Heart left ventricle (tissue), 16 donors: ENCODE measurements at places on chromosomes 7 and 10. TPM values are rescaled to one million over a fixed set of nuclear protein-coding genes. Genes with fewer than 3 reads are reported as not detected.

GRCh38 chr10:21746118-21746517 lies 212.1 kb downstream of the MLLT10 start:
- no peak for DNase-seq
- H3K4me3 ChIP-seq: no peak overlapping the region
- H3K4me1 ChIP-seq: no peaks in the 10 kb centered on the region

- DNase-seq: no peak
- H3K4me3 ChIP-seq: peak overlapping the region; percentile 81
- H3K27ac ChIP-seq: peak overlapping the region; percentile 95
- no peaks in the 10 kb centered on the region for H3K27me3 ChIP-seq
- no peaks in the 10 kb centered on the region for H3K36me3 ChIP-seq
- H3K4me1 ChIP-seq: peaks cover 12% of the 10 kb centered on the region
Observed at GRCh38 chr10:73414230-73414945, 530 bp upstream of the ANXA7 start.

FBXL13 gene
- total RNA-seq: 1.2 TPM

- H3K4me3 ChIP-seq: no peak overlapping the region
- H3K27ac ChIP-seq: no peak overlapping the region
- no peaks in the 10 kb centered on the region for H3K27me3 ChIP-seq
- H3K36me3 ChIP-seq: no peaks in the 10 kb centered on the region
- no peak for DNase-seq
Observed at GRCh38 chr7:22435105-22435504, 64.9 kb downstream of the STEAP1B start.

GRCh38 chr7:84060760-84061261 lies 133.8 kb downstream of the SEMA3A start:
- H3K27ac ChIP-seq: no peak overlapping the region
- H3K27me3 ChIP-seq: no peaks in the 10 kb centered on the region
- H3K36me3 ChIP-seq: no peaks in the 10 kb centered on the region

DNA sequence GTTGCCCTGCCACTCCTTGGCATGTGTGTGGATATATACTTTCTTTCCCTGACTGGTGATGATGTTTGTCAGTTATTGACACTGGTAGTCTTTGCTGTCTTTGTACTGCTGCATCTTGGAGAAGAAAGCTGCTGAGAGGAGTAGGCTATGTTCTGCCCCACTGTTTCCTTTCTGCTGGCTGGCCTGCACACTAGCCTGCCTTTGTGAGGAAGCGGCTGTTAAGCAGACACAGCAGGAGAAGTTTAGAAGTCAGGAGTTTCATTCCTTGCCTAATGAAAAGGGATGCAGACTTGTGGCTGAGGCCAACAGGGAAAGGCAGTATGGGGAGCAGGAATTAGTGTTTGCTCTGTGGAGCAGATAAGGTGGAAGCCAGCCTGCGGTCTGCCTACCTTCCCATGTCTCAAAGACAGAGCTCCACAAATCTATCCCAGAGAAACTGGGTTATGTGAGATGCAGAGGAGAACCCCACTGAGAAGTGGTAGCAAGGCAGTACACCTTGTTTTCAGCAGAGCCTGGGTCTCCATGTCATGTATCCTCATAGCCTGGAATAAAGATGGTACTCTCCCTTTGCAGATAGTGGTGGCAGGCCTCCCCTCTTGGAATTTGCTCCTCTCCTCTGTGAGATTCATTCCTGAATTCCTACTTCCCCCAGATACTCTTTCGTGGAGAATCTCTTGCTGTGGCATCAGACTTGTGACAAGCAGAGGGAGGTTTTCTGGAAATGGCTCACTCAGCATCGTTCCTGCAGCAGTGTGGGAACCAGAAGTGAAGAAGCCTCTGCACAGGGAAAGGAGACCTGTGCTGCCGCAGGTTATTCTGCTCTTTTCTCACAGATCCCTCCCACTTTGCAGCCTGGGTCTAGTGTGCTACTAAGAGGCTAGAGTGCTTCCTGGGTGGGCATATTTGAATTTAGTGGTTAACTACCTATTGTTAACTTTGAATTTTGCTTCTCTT lies 130.2 kb downstream of the LRRC4 start:
- H3K27me3 ChIP-seq: no peaks in the 10 kb centered on the region
- no peak overlapping the region for H3K27ac ChIP-seq
- no peak for DNase-seq
- no peaks in the 10 kb centered on the region for H3K4me1 ChIP-seq

DNA sequence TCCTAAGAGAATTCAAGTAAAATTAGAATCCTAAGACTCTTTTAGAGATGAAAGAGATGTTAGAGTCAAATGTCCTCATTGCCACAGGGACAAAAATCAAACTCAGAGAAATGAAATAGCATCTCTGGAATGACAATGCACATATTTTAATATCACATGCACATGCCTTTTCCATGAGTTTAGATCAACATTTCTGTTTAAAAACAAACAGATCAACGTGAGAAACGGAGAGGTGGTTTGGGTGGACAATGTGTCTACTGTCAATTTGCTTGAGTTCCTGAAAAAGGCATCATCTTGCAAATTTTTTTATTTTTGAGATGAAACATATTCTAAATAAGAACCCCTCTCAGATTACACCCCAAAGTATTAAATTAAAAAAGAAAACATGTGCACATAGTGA lies 130.0 kb downstream of the CHRM2 start:
- no peak overlapping the region for H3K4me3 ChIP-seq
- H3K27ac ChIP-seq: peak overlapping the region; percentile 47
- H3K4me1 ChIP-seq: peaks cover 9% of the 10 kb centered on the region
- H3K27me3 ChIP-seq: no peaks in the 10 kb centered on the region
- DNase-seq: no peak

- H3K4me3 ChIP-seq: no peak overlapping the region
- H3K27me3 ChIP-seq: no peaks in the 10 kb centered on the region
- no peak for DNase-seq
- no peak overlapping the region for H3K27ac ChIP-seq
- H3K4me1 ChIP-seq: no peaks in the 10 kb centered on the region
Observed at GRCh38 chr7:79132844-79133451, 320.5 kb downstream of the MAGI2 start.

DNA sequence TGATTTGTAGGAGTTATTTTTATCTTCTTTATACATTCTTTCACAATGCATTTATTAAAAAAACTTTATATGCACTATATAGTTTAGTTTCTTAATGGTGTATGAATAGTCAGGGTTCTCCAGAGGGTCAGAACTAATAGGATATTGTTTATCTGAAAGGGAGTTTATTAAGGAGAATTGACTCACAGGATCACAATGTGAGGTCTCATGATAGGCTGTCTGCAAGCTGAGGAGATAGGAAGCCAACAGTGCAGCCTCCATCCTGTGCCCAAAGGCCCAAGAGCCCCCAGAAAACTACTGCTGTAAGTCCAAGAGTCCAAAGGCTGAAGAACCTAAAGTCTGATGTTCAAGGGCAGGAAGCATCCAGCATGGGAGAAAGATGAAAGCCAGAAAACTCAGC lies 192.8 kb upstream of the AHR start:
- no peaks in the 10 kb centered on the region for H3K4me1 ChIP-seq
- H3K27ac ChIP-seq: no peak overlapping the region
- H3K36me3 ChIP-seq: no peaks in the 10 kb centered on the region

PTPRE gene
- 15.5 TPM for total RNA-seq

DNA sequence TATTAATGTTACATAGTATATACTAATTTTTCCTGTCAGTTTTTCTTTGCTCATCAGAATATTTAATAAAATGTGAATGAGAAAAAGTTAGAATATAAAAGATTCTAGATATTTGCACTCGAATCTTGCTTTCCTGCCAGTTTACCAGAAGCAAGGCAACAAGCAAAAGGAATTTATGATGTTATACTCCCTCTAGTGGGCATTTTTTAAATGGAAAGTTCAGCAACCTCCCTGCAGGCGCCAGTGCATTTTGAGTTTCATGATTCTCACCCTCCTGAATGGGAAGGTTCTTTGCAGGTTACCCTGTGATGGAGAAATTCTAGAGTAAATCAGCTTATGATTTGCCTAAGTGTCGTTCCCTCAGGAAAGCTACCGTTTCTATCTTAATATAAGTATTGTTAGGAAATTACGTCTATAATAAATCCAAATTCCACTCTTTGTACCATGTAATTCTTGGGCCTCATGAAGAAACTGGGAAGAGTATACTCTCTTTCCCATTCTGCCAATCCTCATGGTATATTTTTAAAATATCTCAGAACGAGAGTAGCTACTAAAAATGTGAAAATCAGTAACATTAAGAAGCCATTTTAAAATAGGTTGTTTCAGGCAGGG lies 350.0 kb downstream of the CRPPA start:
- no peaks in the 10 kb centered on the region for H3K36me3 ChIP-seq
- peaks cover 15% of the 10 kb centered on the region for H3K4me1 ChIP-seq
- DNase-seq: no peak
- peak overlapping the region; percentile 17 for H3K4me3 ChIP-seq

ZP3 gene
- 0.61 TPM for total RNA-seq

DNA sequence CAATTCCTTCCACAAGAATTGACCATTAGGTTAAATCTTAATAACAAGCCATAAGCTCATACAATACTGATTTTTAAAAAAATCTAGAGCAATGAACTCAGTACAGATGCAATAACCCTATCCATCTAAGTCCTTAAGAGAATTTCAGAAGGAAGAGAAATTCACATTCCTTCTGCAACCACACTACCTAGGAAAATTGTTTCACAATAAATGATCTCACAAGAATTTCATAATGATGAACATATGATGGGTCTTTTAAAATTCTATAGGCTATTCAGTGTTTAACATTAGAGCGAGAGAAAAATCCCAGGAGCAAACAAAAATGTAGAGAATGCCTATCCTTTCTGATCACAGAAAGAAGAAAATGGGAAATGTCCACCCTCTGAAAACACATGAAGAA lies 70.0 kb upstream of the MAGI2 start:
- no peak overlapping the region for H3K4me3 ChIP-seq
- H3K4me1 ChIP-seq: no peaks in the 10 kb centered on the region
- H3K27ac ChIP-seq: no peak overlapping the region
- no peaks in the 10 kb centered on the region for H3K27me3 ChIP-seq
- no peaks in the 10 kb centered on the region for H3K36me3 ChIP-seq
- DNase-seq: no peak

DNA sequence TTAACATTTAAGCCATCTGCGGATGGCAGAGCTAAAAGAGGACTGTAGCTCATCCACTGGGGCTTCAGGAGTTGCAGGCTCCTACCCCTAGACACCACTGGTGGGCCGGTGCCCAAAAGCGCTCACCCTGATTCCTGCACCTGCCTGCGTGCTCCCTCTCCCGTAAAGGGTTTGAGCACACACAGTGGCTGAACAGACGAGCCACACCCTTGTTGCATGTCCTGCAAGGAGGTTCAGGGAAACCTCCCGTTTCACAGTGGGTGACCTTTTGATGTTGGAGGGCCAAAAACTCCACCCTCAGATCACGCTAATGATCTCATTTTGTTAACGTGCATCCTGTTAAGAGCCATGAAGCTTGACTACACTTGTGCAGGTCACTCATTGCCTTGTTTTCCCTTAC lies 37.9 kb downstream of the SYPL1 start:
- H3K4me1 ChIP-seq: peaks cover 22% of the 10 kb centered on the region
- H3K36me3 ChIP-seq: no peaks in the 10 kb centered on the region
- H3K27me3 ChIP-seq: no peaks in the 10 kb centered on the region
- DNase-seq: no peak

DNA sequence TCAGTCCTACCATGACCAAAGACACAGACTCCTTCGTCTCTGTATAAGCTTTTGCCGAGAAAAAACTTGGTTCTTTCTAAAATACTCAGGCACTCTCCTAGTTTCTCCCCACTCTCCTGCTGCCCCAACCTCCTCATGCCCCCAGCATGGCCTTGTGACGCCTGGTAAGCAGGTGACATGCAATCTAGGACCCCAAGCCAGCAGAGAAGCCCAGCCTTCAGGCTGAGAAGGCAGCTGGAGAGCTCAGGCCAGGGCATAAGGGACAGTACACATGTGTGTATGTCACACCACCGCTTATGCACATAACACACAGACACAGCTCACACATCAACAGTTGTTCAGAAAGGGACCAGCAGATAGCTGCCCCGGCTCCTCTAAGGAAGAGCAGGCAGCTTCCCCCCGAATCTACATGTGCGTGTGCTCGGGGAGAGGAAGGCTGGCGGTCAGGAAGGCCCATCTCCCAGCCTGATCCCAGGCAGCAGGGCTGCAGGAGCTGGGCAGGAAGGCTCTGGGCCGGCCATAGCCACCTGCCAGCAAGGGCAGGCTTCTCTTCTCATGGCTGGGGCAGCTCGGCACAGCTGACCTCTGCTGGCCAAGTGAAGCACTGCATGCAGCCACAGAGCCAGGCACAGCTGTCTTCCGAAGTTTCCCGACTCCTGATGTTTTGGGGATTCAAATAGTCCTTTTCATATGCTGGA lies 8.5 kb downstream of the DDX56 start:
- peaks cover 64% of the 10 kb centered on the region for H3K36me3 ChIP-seq
- peak; percentile 86 for DNase-seq
- no peaks in the 10 kb centered on the region for H3K27me3 ChIP-seq
- H3K4me1 ChIP-seq: no peaks in the 10 kb centered on the region
- H3K4me3 ChIP-seq: no peak overlapping the region

GRCh38 chr10:60262647-60263126 lies 127.0 kb downstream of the ANK3 start:
- peaks cover 5% of the 10 kb centered on the region for H3K4me1 ChIP-seq
- peaks cover 11% of the 10 kb centered on the region for H3K36me3 ChIP-seq
- H3K27me3 ChIP-seq: no peaks in the 10 kb centered on the region
- no peak overlapping the region for H3K27ac ChIP-seq

SNX10 gene
- 1.7 TPM for total RNA-seq

DENND2A gene
- total RNA-seq: 6.7 TPM

DNA sequence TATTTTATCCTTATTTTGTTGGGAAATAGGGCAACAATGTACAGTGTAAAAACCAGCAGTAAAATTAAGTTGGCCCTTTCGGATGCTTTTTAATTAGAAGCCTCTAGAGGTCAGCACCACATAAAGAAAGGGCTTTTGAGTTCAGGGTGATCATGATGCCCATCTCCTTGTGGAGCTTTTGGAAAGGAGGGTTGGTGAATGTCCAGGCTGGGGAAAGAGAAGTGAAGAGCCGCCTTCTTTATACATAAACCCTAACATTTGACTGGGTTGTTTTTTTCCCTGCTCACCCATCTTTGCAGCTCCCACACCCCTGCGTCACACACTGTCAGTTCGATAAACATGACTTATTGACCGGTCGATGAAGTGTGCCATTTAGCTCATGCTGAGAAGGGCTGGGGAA lies 29.8 kb downstream of the MTURN start:
- no peaks in the 10 kb centered on the region for H3K36me3 ChIP-seq
- H3K4me3 ChIP-seq: no peak overlapping the region
- H3K4me1 ChIP-seq: no peaks in the 10 kb centered on the region
- no peaks in the 10 kb centered on the region for H3K27me3 ChIP-seq

PRR15 gene
- total RNA-seq: not detected
